ENCODE measurements at places on chromosomes 2 and 18.
A peak's percentile ranks its signal among the peaks of the same experiment; 100 is the strongest.

DNA sequence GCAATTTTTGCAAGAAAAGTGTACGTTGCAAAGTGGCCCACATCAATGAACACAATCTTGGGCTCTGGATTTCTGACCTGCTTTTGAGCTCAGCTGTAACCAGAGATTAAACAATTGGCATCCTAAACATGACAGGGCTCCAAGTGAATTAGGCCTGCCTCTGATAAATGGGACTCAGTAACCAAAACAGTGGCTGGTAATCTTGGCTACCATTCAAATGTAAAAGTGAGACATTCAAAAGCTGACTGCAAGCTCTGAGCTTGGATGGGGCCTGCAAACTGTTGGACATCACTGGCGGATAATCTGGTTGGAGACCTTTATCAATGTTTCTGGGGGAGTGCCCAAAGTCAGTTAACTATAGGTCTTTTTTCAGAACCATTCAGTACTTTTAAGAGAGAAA, 160.7 kb downstream of the RAB3GAP1 start:
- no peak for DNase-seq

DNA sequence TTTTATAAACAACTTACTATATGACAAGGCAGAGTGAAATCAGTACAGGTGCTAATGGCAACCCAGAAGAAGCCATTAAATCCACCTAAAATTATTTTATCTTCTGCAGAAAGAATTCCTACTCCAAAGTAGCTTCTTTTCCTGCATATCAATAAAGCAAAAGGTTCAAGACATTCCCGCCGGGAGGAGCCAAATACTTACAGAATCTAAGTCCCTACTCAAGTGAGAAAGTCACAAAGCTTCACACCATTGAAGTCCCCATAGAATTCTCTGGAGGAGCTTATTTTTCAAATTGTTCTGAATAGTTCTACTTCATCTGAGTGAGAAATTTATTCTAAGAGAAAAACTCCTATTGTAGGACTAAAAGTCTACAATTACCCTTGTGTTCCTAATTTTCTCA, 233.7 kb upstream of the HNRNPA3 start:
- no peak for DNase-seq

DNA sequence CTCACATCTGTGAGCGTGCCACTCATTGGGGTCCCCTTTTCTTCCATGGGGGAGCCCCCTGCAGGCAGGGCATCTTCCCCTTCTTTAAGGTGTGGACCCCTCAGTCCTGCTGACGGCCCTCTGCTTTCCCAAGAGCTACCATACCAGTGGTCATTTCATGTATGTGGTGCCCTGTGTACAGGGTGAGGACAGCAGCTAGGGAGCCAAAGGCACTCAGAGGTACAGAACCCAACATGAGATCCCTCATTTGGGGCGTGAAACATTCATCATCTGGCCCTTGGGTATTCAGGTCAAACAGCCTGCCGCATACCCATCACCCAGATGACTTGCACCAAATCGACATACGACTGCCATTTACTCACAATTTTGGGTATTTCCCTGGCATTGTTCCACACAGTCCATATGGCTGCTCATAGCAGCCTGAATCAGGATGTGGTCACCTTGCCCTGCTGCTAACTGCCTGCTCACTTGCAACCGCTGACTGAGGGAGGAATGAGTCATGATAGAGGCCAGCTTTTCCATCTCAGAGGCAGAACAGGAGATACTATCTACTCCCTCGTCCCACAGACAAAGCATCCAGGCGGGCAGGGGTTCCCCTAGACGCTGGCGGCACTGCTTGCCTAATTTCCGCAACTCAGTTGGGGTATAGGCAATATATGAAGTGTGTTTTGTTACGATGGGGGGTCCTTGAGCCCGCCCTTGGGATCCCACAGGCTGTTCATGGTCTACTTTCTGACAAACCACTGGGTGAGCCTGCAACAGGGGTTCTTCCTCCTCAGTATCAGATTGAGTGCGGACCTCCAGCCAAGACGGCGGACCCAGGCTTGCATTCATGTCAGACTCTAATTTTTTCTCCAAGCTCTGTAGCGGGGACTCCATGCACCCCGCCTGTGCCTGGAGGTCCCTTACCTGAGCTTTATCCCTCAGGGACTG, 228.6 kb downstream of the SATB2 start:
- no peak for DNase-seq

DNA sequence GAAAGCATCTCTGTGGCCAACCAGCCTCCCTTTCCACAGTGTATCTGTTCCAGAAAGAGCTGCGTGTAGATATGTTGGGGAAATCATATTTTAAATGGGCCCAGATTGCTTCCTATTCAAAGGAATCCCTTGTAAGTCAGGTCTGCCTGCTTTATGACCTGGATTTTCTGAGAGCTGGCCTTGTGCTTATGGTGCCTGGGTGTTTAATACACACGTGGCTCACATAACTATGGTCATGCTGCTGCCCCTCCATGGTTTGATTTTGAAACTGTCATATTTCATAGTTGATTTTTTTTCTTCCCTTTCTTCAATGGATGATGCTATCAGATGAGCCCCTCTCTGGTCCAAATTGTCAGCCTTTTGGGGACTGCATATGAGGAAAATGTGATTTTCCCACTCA, 111.5 kb upstream of the CNGA3 start:
- DNase-seq, result no peak

GRCh38 chr2:173033084-173033483, 42.6 kb upstream of the MAP3K20 start:
- no peak for DNase-seq

DNA sequence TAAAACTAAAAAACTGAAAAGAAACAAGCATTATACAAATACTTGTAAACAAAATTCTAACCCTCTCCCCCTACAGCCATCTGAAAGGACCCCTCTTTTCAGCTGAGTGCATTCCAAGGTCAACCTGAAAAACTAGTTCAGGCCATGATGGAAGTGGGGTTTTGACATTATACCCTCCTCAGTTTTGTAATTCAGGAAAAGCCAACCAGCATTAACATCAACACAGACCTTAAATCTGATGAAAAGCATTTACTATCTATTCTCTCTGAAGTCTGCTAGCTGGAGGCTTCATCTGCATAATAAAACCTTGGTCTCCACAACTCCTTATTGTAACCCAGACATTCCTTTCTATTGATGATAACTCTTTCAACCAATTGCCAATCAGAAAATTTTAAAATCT, 302.2 kb downstream of the CNTNAP5 start:
- DNase-seq, result no peak

DNA sequence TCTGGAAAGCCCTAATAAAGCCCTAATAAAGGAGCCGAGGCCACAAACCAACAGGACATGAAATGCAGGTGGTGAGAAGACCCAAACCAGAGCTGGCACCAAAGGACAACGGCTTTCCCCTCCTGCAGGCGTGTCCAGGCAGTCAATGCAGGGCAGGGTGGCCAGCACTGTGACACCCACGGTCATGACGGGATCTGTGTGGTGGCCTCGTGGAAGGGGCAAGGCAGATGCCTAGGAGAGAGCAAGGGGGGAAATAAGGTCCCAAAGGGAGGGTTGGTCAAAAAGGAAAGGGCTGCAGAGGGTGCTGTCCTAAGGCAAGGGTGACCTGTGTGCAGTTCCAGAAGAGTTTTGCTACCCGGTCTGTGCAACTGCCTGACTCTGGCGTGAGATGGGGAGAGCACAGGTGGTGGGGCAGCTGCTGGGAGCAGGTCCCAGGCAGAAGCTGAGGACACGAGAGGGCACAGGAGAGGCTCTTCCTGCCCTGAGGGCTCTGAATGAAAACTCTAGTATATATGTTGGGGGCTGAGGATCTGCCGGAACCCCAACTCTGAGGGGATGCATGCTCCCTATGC, 156.7 kb downstream of the TPO start:
- DNase-seq, result no peak

DNA sequence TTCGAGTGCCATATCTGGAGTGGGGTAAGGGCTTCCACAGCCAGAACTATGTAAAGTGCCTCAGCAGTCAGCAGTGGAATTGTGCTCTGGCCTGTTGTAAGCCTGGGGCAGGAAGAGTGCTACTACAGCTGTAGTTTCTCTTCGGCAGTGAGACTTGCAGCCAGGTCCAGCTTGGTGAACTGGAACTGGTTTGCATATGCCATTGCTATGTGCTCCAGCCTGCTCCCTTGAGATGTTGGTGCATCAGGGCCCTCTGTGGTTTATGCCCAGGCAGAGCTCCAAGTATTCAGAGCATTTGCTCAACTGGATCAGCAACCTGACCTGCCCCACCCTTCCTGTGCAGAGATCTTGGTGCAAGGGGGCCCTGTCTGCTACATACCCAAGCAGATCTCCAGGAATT, 47.8 kb downstream of the ZNF804A start:
- no peak for DNase-seq

GRCh38 chr2:45173513-45173912, 164.3 kb upstream of the SIX2 start:
- no peak for DNase-seq

GRCh38 chr18:73286584-73286983, 418.8 kb upstream of the NETO1 start:
- no peak for DNase-seq

DNA sequence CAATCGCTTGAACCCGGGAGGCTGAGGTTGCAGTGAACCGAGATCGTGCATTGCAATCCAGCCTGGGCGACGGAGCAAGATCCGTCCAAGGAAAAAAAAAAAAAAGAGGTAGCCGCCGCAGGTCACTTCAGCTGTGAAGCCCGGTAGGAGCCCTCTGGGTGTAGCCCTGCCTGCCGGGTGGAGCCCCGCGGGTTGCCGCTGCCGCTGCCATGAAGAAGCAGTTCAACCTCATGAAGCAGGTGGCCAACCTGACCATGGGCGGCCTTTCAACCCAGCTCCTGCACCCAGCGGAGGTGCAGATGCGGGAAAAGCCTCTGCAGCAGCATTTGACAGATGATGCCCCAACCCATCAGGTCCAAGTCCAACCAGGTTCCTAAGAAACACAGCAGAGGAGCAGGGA, 219.5 kb upstream of the SLC39A10 start:
- no peak for DNase-seq

- peak; percentile 9 for DNase-seq
Measured at GRCh38 chr2:219331560-219332213, 857 bp downstream of the RESP18 start.

- no peak for DNase-seq
Measured at GRCh38 chr18:48800876-48801727, 149.7 kb downstream of the SMAD7 start.

DNA sequence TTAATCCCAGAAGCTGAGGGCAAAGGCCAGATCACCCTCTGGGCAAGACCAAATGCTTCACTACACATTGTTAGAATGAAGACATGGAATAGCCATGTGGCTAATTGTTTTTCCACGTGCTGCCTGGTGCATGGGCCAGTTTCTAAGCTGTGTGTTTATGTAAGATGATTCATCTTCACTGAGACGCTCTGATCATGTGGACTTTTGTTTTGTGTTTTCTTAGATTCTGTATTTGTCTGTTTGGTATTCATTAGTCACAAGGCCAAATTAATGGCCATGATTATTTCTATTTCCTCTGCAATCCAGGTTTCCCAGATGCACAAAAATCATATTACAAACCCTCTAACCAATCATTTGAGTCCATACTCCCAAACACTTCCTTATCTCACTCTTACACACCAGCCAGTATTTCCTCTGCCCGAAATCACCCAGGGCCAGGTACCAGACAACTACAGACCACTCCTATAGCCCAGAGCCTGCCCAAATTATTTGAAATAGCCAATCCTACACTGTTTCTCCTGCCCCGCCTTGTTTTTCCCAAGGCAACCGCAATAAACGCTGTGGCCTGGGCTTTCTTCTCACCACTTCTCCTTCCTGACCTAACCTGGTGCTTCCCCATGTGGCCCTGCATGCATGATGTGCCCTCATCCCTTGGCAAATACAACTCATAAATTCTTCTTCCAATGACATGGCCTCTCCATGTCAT, 94.2 kb upstream of the SP3 start:
- DNase-seq, result no peak

DNA sequence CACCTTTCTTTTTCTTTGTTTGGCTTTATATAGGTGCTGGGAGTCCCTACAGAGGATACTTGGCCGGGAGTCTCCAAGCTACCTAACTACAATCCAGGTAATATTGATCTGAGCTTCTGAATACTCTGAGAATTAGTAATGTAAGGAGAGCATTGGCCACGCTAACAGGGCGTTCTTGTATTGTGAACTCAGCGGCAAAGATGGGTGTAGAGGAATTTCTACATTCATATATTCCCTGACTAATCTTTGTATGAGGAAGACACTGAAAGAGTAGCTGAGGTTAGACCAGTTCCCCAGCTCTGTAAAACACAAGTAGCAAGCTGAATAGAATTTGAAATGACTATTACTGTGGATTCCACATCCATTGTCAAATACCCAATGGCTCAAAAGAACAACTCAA, 48.5 kb downstream of the CDK15 start:
- no peak for DNase-seq

- no peak for DNase-seq
Measured at GRCh38 chr2:20931346-20931745, 108.4 kb upstream of the LDAH start.

GRCh38 chr18:35871337-35871736, 101.1 kb upstream of the RMP24 start:
- no peak for DNase-seq

- no peak for DNase-seq
Measured at GRCh38 chr2:238790126-238790832, 57.6 kb upstream of the TWIST2 start.

- no peak for DNase-seq
Measured at GRCh38 chr18:67379981-67380380, 136.5 kb downstream of the DSEL start.

DNA sequence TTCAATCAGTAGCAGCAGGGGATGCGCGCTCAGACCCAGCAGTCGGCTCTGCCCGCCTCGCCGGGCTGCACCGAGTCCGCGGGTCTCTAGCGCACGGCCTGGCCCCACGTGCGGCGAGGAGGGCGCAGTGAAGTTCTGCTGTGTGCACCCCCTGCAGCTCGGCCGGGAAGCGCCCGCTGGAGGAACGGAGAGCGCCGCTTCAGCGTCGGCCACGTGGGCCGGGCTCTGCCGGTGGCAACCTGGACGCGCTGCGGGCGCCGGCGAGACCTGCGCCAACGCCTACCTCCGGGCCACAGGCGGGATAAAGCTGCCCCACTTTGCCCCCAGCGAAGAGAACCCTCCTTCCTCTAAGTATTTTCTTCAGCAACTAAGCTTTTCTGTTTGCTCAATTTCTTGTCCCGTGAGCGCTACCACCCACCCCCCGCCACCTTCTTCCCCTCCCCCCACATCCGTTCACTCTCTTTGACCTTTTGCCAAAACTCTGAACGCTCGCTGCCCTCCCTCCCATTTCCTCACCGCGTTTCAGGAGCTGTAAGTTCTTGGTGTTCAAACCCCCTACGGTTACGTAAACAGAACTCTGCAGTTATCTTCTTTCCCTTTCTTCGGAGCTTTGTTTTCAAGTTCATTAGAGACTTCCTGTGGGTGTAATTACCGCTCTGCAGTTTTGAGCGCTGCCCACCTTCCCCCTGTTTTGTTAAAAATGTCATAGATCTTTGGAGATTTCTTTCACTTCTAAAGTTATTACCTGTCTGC, 42.6 kb upstream of the EDAR start:
- DNase-seq, result peak; percentile 57

DNA sequence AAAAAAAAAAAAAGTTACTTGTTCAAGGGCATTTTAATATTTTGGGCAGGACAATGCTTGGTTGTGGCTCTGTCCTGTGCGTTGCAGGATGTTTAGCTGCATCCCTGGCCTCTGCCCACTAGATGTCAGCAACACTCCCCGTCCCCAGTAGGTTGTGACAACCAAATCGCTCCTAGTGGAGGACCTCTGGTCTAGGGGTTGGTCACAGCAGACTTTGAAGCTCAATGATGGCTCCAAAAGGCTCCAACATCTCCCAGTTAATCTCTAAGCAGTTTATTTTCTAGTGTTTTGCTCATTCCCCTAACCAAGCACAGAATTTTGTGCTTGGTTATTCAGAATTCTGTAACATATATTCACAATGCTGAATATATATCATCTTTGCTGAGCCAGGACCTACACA, 67.0 kb downstream of the CHRNA1 start:
- DNase-seq, result peak; percentile 34

- DNase-seq, result no peak
Measured at GRCh38 chr2:230784795-230785194, 72.2 kb downstream of the CAB39 start.

All from stimulated activated CD4-positive, alpha-beta T cell treated with anti-CD3 and anti-CD28 coated beads, Interleukin-1b, Interleukin-23, amount 100 ng/mL, for 4 hours (primary cell).